ENCODE measurements at places on chromosomes 5 and 9. TPM values are rescaled to one million over a fixed set of nuclear protein-coding genes. Genes with fewer than 3 reads are reported as not detected.

The GMCL2 gene
- not detected for polyA plus RNA-seq

The CEP72 gene
- 3.5 TPM for polyA plus RNA-seq

The NTRK2 gene
- polyA plus RNA-seq: 17.6 TPM

The NME5 gene
- 0.85 TPM for polyA plus RNA-seq

The OMD gene
- 3.5 TPM for polyA plus RNA-seq

The DDX4 gene
- 0.06 TPM for polyA plus RNA-seq

The SPINK13 gene
- polyA plus RNA-seq: 0.33 TPM

The WDR38 gene
- polyA plus RNA-seq: 0.11 TPM

The SELENOP gene
- 98.3 TPM for polyA plus RNA-seq

The SAPCD2 gene
- polyA plus RNA-seq: 3.6 TPM

The SLC45A2 gene
- polyA plus RNA-seq: 0.33 TPM

DNA sequence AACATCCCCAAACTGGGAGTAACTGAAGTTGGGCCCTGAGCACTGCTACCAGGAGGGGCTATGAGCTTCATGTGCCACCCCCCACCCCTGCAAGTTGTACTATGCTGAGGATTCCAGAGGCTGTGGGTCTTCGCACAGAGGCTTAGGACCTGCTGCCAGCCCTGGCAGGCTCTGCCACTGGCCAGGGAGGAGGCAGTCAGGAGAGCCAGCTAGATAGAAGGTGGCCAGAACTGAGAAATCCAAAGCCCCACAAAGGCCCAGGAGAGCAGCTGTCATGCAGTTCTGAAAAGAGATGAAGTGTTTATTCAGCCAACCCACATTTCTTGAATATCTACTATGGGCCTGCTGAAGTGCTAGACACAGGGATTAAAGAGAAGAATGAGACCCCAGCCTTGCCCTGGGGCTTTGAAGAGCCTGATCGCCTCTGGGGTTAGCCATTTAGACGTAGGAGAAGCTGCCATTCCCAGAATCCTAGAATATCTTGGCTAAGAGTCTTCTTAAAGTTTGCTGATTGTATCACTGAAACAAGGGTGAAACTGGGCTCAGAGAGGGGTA lies 1.4 kb downstream of the ALAD start:
- DNase-seq: no peak

DNA sequence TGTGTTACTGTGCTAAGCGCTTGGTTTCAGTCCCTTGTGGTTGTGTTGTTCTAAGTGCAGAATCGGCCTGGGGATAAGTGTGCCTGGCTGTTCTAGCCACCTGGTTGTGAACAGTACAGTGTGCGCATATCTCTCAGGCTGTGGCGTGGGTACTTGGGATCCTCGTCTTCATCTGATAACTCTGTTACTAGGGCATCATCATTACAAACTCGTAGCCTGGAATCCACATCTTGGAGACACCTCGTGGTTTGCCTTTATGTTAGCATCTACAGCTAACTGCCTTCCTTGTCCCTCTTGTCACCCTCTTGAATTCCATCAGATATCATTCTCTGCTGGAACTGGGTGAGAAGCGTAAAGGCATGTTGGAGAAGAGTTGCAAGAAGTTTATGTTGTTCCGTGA lies 41.5 kb downstream of the SPTAN1 start:
- DNase-seq: no peak

- no peak for DNase-seq
Measured at GRCh38 chr9:34690983-34691935, at the start of gene CCL19. Gene CCL19, minus strand, starts transcription at chr9:34691276. Its CDS starts 137 bp downstream, at chr9:34691139.

DNA sequence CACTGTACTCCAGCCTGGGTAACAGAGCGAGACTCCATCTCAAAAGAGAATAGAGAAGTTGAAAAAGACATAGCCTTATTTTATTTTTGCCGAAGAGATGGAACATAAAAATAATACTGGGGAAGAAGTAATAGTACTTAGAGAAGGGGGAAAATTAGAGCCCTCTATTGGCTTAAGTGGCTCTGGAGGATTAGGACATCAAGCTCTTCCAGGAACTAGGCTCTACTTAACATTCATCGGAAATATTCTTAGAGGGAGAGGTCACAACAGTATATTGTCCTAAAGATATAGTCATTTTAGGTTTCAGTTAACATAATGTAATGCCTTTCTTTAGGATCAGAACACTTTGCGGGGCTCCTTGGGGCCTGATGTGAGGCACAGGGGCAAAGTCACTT lies 86.0 kb upstream of the PLPP1 start:
- DNase-seq: no peak

GRCh38 chr5:127925916-127926315 lies 157.7 kb upstream of the SLC12A2 start:
- no peak for DNase-seq

DNA sequence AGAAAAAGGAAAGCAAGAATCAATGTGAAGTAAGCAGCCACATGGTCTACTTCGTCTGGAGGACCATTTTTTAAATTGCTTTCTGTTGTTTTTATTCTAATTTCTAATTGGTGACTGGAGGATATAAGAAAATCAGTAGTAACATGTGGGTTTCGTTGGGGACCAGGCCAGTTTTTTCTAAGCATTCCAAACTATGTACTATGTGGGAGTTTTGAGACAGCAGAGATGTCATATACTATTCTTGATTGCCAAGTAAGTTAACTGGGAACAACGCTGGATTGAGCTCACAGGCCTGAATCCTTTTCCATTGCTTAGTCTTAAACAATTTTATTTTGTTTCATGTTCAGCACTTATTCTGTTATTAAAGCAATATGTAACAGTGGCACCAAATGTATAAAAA lies 225.7 kb downstream of the TMEM167A start:
- peak; percentile 49 for DNase-seq

DNA sequence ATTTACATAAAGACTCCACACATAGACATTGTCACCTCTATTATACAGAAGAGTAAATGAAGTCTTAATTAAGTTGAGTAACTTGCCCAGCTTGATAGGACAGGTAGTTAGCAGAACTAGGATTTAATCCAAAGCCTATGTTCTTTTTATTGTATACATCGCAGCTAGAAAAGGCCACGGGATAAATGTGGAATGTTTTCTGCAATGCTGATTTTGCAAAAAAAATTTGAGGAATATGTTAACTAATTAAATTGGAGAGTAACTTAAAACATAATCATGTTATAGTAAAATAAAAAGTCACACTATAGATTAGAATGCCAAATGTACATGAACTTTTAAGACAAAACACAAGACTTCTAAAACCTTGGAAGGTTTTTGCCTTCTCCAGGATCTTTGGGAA lies 41.1 kb downstream of the POLK start:
- no peak for DNase-seq

- no peak for DNase-seq
Measured at GRCh38 chr5:56482363-56482762, 249.2 kb upstream of the ANKRD55 start.

- no peak for DNase-seq
Measured at GRCh38 chr9:116945817-116946216, 258.7 kb downstream of the TRIM32 start.

GRCh38 chr9:26326563-26326962 lies 566.0 kb downstream of the CAAP1 start:
- DNase-seq: peak; percentile 65

DNA sequence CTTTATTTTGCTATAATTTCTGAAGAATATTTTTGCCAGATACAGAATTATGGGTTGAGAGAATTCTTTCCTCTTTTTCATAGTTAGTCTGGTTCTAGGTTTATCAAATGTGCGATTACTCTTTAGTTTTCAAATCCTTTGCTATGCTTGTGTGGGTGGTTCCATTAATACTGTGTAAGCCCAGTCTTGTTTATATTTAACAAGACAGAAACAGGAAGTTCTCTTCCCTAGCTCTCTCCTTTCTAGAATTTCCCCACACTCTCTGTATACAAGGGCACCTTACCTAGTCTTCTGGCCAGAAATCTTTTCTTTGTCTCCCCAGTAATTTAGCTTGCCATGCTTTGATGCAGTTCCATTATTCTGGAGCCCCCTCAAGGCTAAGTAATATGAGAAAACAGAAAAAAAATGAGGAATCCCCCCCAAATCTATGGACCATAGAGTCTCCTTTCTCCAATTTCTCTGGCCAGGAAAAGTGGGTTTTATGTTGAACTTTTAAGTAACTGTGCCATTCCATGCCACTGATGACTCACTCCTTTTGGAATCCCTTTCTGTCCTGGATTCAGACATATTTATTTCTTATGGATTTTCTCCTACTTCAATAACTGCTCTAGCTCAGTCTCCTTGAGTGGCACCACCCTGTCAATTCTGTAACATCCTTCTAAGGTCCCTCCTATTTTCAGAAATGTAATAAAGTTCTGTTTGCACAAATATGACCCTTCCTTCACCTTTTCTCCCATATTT lies 1714.1 kb downstream of the EFNA5 start:
- DNase-seq: no peak

DNA sequence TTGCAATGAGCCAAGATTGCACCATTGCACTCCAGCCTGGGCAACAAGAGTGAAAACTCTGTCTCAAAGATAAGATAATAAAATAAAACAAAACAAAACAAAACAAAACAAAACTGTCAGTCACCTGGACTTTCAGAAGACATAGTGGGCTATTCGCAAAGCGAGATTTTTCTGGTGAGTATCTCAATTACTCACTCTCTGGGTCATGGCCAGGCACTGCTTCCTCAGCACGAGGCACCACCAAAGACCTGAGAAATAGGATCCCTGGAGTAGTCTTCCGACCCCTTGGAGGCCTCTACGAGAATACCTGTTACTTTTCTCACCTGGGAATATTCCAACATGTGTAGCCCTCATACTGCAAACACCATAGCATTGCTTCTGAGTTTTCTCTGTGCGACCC lies 201.7 kb upstream of the ZNF618 start:
- no peak for DNase-seq

- DNase-seq: no peak
Measured at GRCh38 chr5:100505984-100506670, 29.0 kb upstream of the FAM174A start.

DNA sequence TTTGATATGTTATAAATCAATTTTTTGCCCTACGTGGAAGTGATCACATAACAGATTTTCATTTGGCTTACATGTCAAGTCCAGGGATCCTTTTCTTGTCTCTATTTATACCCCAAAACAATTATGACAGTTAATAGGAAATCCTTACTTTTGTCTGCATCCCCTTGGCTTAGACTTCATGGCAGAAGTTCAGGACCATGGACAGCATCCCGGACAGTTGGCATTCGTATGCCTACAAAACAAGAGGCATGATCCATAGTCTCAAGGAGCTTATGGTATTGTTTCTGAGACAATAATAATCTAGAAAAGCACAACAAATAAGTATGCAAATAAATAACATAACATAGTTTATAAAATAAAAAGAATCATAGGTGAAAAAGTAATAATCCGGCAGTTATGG lies 214.3 kb upstream of the GRIA1 start:
- peak; percentile 1 for DNase-seq

DNA sequence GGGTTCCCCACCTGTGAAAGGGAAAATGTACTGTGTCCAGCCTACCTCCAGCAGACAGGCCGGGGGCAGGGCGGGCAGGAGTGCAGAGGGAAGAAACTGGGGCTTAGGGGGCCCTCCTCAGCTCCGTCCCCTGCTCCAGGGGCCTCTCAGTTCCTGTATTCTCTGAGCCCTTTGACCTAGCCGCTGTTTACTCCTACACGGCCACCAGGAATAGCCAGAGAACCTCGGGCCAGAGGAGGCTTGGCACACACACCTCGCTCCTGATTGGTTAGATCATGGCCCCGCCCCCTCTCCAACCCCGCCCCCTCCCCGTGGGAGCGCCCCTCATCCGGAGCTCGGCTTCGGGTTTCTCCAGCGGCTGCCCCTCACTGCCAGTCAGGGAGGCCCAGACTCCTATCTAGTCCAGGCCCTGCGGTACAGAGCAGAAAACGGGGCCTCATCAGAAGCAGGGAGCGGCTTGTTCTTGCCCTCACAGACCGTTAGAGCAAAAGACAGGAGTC lies 2.2 kb downstream of the ST6GALNAC6 start:
- DNase-seq: no peak

GRCh38 chr5:79513308-79513703 lies 628 bp downstream of the HOMER1 start:
- DNase-seq: no peak

- DNase-seq: no peak
Measured at GRCh38 chr9:71929791-71930440, 18.5 kb downstream of the C9orf85 start.

DNA sequence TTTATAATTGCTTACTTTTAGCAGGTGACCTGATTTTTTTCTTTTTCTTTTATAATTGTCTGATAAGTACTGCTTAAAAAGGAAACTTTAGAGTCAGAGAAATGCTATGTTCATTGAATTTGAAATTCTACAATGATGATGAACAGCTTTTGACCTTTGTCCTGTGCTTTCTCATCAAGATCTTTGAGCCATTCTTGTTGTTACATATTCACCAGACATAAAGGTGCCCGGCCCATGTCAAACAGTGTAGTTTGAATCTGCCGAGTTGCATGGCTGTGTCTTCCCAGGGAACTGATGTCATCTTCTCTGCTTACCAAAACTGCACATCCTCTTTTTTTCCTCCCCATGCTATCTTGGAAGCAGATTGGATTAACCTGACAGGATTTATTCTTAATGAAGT lies 163.6 kb downstream of the LRRC70 start:
- DNase-seq: no peak

- no peak for DNase-seq
Measured at GRCh38 chr9:81729135-81729534, 39.8 kb upstream of the TLE1 start.

DNA sequence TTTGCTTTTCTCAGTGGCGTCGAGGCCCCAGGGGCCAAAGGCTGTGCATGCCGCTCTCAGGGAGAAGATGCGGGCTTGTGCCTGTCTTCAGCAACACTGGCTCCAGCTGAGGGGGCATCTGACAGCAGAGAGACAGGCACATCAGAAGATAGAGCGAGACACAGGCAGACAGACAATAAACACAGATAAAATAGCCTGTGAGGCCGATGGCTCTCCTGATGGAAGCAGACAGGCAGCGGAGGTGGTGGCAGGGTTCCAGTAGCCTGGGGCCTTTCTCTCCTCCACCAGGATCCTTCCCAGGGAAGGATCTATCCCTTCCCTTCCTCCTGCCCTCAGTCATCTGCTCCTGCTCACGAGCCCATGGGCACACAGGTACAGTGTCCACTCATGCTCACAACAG lies 16.6 kb upstream of the UNC5A start:
- DNase-seq: no peak

DNA sequence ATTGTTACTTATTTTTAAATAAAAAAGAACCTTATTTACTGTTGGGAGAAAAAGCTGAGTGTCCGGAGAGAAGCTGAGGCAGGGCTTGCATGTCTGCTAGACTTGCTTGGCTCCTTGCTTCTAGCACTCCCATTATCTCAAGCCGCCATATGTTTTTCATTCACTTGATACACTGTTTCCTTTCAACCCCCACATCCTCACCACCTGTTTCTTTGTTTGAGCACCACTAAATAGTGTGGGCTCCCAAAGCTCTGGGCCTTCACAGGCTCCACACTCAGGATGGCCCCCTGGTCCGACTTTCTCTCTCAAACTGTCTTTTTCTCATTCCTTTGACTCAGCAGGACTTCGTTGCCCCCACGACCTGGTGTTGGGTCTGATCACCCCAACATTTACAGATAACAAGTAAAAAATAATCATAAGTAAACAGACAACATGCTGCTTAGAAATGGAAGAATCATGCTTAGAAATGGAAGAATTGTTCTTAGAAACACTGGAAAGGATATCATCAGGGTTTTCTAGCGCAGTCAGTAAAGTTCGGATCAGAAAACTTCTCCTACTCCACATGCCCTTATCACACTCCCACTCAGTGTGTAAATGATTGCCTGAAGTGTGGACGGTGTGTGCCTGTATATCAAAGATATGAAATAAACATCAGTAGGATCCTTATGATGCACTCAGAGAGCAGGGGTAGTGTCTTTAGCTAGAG lies 58.5 kb downstream of the APTX start:
- DNase-seq: no peak

GRCh38 chr5:88746438-88746882 lies 136.5 kb downstream of the MEF2C start:
- no peak for DNase-seq

- no peak for DNase-seq
Measured at GRCh38 chr9:137278061-137278701, 655 bp downstream of the TOR4A start.

Measured in forelimb muscle (tissue), 1 donor.